ENCODE measurements at places on chromosomes 16 and 17. TPM values are rescaled to one million over a fixed set of nuclear protein-coding genes. Genes with fewer than 3 reads are reported as not detected.

DNA sequence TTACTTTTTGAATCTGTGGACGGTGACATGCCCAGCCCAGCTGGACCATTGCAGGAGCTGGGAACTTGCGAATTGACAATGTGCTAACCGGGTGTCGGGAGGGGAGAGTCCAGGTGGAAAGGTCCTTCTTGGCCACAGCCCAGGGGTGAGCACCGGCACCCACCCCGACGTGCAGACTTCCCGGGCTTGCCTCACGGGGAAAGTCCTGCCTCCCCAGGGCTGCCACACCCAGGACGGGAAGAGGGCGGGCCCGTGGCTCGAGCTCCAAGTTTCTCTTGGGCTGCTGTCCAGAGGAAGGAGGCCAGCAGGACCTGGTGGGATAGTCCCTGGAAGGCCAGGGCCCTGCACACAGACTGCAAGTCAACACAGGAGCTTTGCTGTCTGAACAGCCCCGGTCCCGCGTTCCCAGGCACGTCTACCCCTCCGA is 17.7 kb downstream of the CARD14 start:
- peaks cover 5% of the 10 kb centered on the region for H3K27me3 ChIP-seq
- no peaks in the 10 kb centered on the region for H3K4me1 ChIP-seq
- H3K4me3 ChIP-seq: no peak overlapping the region
- H3K27ac ChIP-seq: no peak overlapping the region
- H3K36me3 ChIP-seq: no peaks in the 10 kb centered on the region

GRCh38 chr16:3183445-3184139 is 4.4 kb upstream of the OR1F1 start:
- H3K4me3 ChIP-seq: peak overlapping the region; percentile 60
- peaks cover 30% of the 10 kb centered on the region for H3K4me1 ChIP-seq
- H3K27me3 ChIP-seq: peaks cover 67% of the 10 kb centered on the region
- peaks cover 5% of the 10 kb centered on the region for H3K36me3 ChIP-seq
- no peak overlapping the region for H3K27ac ChIP-seq

DNA sequence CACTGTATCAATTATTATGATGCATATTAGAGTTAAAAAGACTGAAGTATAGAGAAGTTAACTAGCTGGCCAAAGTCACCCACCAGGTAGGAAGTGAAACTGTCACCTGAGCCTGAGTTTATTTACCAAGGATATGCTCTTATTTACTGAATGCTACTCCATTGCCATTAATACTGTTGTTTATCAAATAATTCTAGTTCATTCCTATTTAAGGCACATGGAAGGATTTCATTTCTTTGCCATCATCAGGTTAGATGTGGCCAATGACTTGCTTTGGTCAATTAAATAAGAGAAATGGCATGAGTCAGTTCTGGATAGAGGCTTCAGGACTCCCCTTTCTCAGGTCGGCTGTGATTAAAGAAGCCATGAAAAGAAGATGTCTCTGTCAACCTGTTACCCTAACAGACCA is 169.6 kb downstream of the KCNJ2 start:
- H3K27ac ChIP-seq: no peak overlapping the region
- no peak overlapping the region for H3K4me3 ChIP-seq
- DNase-seq: no peak
- H3K36me3 ChIP-seq: no peaks in the 10 kb centered on the region
- no peaks in the 10 kb centered on the region for H3K27me3 ChIP-seq

DNA sequence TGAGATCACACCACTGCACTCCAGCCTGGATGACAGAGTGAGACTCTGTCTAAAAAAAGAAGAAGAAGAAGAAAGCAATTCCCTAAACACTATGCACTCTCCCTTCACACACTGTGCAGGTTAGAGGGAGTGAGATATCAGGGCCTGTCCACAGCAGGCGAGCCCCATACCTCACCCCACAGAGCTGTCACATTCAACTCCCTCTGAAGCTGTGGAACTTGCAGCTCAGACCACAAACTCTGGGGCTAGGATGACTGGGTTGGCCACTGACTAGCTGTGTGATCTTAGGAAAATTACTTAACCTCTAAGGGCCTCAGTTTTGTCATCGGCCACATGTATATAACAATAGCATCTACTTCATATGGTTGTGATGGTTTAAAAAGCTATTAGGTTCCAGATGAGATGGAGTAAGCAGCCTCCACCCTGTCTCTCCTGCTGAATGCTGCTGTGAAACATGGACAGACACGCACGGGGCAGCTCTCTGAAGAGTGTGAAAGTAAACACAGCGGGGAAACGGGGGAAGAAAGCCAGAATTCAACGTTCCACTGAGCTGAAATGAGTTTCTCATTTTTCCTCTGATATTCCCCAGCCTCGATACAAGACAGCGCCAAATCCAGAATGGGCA is 13.6 kb upstream of the PYY start:
- H3K27me3 ChIP-seq: peaks cover 11% of the 10 kb centered on the region
- no peaks in the 10 kb centered on the region for H3K36me3 ChIP-seq
- H3K4me3 ChIP-seq: no peak overlapping the region
- H3K27ac ChIP-seq: no peak overlapping the region
- DNase-seq: no peak

GRCh38 chr17:5530265-5531084 is 44.1 kb downstream of the MIS12 start:
- H3K4me3 ChIP-seq: no peak overlapping the region
- H3K4me1 ChIP-seq: peaks cover 15% of the 10 kb centered on the region
- no peak for DNase-seq
- no peak overlapping the region for H3K27ac ChIP-seq
- peaks cover 28% of the 10 kb centered on the region for H3K36me3 ChIP-seq

DNA sequence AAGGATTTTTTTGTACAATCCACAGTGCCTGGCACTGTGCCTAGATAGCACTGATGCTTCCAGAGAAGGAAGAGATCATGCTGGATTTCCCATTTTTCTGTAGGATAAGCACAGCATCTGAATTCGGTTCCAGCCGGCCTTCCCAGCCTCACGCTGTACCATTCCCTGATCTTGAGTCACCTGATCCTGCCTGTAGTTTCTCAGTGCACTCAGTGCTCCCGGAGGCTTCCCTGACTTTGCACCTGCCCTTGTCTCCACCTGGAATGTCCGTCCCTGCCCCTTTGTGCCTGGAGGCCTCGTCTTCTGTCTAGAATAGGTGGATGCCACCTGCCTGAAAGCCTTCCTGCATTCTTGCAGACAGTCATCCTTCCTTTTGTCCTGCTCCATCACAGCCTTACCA is 179.9 kb downstream of the CCDC182 start:
- H3K4me3 ChIP-seq: no peak overlapping the region
- no peak for DNase-seq
- peaks cover 2% of the 10 kb centered on the region for H3K36me3 ChIP-seq
- H3K27ac ChIP-seq: no peak overlapping the region
- peaks cover 5% of the 10 kb centered on the region for H3K4me1 ChIP-seq
- H3K27me3 ChIP-seq: no peaks in the 10 kb centered on the region

GRCh38 chr17:12342161-12342560 is 321.5 kb downstream of the MAP2K4 start:
- no peak overlapping the region for H3K27ac ChIP-seq
- no peak for DNase-seq
- no peaks in the 10 kb centered on the region for H3K36me3 ChIP-seq
- no peak overlapping the region for H3K4me3 ChIP-seq
- H3K27me3 ChIP-seq: no peaks in the 10 kb centered on the region

GRCh38 chr16:14309001-14309886 is 238.1 kb downstream of the MRTFB start:
- H3K27ac ChIP-seq: peak overlapping the region; percentile 75
- H3K4me3 ChIP-seq: peak overlapping the region; percentile 50
- H3K27me3 ChIP-seq: peaks cover 3% of the 10 kb centered on the region
- H3K4me1 ChIP-seq: peaks cover 37% of the 10 kb centered on the region

- H3K27me3 ChIP-seq: no peaks in the 10 kb centered on the region
- no peak overlapping the region for H3K4me3 ChIP-seq
- DNase-seq: no peak
- peaks cover 20% of the 10 kb centered on the region for H3K36me3 ChIP-seq
- H3K27ac ChIP-seq: no peak overlapping the region
These were observed 3.2 kb upstream of the PER1 start for GRCh38 chr17:8155231-8155995.

GRCh38 chr16:17244872-17245551 is 225.7 kb downstream of the XYLT1 start:
- H3K4me3 ChIP-seq: no peak overlapping the region
- no peaks in the 10 kb centered on the region for H3K27me3 ChIP-seq
- no peaks in the 10 kb centered on the region for H3K36me3 ChIP-seq
- H3K4me1 ChIP-seq: peaks cover 2% of the 10 kb centered on the region
- no peak for DNase-seq

DNA sequence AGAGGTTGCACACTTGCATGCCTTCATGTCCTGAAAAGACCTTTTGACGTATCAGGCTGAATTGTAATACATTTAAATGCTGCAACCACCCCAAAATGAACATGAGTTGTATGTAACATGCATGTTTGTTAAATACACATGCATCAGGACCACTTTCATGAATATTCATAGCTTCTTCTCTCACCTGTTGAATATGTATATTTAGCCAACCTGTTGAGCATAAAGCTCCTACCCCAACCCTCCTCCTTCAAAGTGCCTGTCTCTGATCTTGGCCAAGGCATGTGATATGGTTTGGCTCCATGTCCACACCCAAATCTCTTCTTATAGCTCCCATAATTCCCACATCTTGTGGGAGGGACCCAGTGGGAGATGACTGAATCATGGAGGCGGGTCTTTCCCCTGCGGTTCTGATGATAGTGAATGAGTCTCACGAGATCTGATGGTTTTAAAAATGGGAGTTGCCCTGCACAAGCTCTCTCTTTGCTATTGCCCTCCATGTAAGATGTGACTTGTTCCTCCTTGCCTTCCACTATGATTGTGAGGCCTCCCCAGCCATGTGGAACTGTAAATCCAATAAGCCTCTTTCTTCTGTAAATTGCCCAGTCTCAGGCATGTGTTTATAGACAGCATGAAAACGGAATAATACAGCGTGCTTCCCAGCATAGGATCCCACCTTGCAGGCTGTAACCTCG is 3.8 kb upstream of the CRYM start:
- peaks cover 61% of the 10 kb centered on the region for H3K27me3 ChIP-seq
- no peak overlapping the region for H3K27ac ChIP-seq
- peaks cover 3% of the 10 kb centered on the region for H3K4me1 ChIP-seq

DNA sequence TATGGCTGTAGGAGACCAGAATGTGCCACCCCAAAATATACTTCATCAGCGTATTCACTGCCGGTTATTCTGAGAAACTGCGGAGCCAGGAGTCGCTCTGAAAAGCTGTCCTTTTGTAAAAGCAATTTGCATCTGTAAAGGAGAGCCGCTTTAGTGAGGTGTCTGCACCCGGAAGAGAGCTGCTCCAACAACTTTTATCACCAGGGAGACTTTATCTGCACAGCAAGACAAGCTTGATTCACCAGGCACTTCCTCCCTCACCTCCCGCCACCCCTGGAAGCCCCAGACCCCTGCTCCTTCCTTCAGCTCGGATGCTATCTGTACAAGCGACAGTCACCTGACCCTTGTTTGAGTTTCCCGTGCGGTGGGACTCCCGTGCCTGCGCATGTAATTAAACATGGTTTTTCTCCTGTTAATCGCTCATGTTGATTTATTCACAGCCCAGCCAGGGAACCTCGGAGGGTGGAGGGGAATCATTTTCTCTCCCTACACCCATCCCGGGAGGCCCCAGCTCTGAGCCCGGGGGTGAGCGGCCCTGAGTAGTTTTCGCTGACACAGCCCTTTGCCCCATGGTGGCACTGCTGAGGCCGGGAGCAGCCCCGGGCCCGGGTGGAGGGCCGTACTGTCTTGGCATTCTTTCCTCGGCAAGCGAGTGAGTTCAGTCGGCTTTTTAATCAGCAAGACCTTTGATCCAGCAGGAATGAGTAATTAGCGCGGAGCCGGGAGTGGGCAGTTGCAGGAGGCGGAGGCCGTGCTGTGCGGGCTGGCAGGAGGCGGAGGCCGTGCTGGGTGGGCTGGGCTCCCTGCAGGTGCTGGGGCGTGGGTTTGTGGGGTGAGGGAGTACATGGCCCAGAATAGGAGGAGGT is 222.7 kb upstream of the CIBAR2 start:
- peaks cover 8% of the 10 kb centered on the region for H3K27me3 ChIP-seq
- peaks cover 14% of the 10 kb centered on the region for H3K4me1 ChIP-seq
- H3K36me3 ChIP-seq: no peaks in the 10 kb centered on the region

DNA sequence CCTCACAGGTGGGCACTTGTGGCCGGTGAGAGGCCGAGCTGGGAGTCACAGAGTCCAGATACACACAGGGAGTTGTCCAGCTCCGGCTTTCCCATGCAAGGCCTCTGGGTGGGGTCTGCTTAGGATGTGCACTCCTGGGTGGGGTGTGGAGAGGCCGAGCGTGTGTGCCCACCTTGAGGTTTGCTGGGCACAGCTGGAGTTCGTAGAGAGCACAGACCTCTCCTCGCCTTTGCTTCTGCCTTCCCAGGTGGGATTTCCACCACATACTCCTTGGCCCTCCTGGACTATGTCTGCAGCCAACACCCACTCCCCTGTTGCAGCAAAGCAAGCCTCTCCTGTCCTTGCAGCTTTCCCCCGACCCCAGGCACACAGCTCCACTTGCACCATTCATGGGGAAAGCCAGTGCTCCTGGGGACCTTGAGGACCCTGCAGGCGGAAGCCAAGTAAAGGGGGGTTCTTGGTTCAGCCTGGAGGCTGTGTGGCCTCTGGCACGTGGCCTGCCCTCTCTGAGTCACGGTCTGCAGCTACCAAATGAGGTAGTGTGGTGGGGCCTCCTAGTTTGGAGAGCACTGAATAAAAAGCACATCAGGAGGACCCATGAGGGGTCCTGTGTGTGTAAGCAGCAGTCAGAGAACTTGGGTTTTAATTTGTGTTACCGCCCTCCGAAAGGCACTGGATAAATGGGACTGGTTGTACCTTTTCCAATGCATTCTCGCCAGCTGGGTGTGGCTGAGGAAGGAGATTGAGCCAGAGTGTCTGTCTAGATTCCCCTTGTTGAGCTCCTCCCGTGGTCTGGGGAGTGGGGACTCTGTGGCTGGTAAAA is 31.5 kb downstream of the MPRIP start:
- no peak overlapping the region for H3K4me3 ChIP-seq
- peaks cover 56% of the 10 kb centered on the region for H3K4me1 ChIP-seq
- H3K27me3 ChIP-seq: no peaks in the 10 kb centered on the region
- H3K27ac ChIP-seq: no peak overlapping the region
- H3K36me3 ChIP-seq: peaks cover 26% of the 10 kb centered on the region

DNA sequence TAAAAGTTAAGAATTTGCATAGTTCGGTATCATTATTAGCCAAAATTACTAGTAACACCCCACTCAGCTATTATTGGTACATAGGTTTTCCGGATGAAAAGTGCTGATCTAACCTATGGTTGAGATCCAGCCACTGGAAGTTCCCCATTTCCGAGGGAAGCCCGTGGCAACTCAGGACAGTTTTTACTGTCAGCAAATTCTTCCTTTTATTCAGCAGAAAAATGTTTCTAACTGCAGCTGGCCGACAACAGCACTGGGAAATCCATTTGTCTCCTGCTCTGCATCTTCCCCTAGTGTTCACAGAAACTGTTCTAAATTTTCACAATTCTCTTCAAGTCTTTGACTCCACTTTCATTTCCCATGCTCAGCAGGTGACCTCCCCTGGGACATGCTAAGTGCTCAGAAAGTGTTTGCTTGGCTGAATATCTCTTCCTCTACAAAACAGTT is 15.5 kb upstream of the MMD start:
- H3K4me3 ChIP-seq: no peak overlapping the region
- H3K27ac ChIP-seq: no peak overlapping the region
- no peak for DNase-seq
- peaks cover 16% of the 10 kb centered on the region for H3K27me3 ChIP-seq
- no peaks in the 10 kb centered on the region for H3K36me3 ChIP-seq

GRCh38 chr17:27445971-27446370 is 10.3 kb upstream of the KSR1 start:
- H3K36me3 ChIP-seq: no peaks in the 10 kb centered on the region
- no peak for DNase-seq
- H3K27ac ChIP-seq: no peak overlapping the region
- no peaks in the 10 kb centered on the region for H3K27me3 ChIP-seq
- no peak overlapping the region for H3K4me3 ChIP-seq

DOC2A gene
- 1.3 TPM for total RNA-seq

SLC7A6 gene
- 58.7 TPM for total RNA-seq

Measured in activated CD4-positive, alpha-beta T cell treated with anti-CD3 and anti-CD28 coated beads for 36 hours (primary cell).